ENCODE measurements at places on chromosomes 2 and 18.

- DNase-seq: no peak
Measured at GRCh38 chr2:105042189-105042588, 4.3 kb downstream of the MRPS9 start.

GRCh38 chr2:139813340-139813739, 1033.2 kb upstream of the NXPH2 start:
- DNase-seq: no peak

- no peak for DNase-seq
Measured at GRCh38 chr2:12770300-12770968, 53.7 kb downstream of the TRIB2 start.

- no peak for DNase-seq
Measured at GRCh38 chr2:128710242-128710641, 391.6 kb upstream of the HS6ST1 start.

- peak; percentile 36 for DNase-seq
Measured at GRCh38 chr2:237471438-237472186, 15.4 kb upstream of the MLPH start.

GRCh38 chr18:26383454-26384270, 157.4 kb downstream of the TAF4B start:
- peak; percentile 16 for DNase-seq

GRCh38 chr2:181196401-181196800, 216.0 kb downstream of the UBE2E3 start:
- DNase-seq: no peak

- no peak for DNase-seq
Measured at GRCh38 chr18:76388891-76389423, 106.1 kb downstream of the ZNF516 start.

DNA sequence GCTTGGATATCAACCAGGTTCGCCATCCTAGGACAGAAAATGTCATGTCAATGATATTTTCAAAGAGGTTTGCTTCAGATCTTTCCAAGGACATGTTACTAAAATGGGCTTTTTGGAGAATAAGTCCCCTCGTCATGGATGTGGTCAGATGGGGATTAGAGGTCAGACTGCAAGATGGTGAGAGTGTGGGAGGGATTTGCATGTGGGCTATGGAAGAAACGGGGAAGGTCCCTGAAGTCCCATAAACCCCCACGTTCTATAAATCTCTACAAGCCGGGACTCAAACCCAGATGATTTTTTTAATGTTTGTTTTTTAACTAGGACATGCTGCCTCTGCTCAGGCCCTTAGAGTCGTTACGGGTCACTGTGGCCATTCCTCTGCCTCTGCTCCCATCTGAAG, 37.7 kb upstream of the IGFBP5 start:
- DNase-seq: no peak

GRCh38 chr2:203672856-203673255, 33.6 kb upstream of the CD28 start:
- DNase-seq: no peak

DNA sequence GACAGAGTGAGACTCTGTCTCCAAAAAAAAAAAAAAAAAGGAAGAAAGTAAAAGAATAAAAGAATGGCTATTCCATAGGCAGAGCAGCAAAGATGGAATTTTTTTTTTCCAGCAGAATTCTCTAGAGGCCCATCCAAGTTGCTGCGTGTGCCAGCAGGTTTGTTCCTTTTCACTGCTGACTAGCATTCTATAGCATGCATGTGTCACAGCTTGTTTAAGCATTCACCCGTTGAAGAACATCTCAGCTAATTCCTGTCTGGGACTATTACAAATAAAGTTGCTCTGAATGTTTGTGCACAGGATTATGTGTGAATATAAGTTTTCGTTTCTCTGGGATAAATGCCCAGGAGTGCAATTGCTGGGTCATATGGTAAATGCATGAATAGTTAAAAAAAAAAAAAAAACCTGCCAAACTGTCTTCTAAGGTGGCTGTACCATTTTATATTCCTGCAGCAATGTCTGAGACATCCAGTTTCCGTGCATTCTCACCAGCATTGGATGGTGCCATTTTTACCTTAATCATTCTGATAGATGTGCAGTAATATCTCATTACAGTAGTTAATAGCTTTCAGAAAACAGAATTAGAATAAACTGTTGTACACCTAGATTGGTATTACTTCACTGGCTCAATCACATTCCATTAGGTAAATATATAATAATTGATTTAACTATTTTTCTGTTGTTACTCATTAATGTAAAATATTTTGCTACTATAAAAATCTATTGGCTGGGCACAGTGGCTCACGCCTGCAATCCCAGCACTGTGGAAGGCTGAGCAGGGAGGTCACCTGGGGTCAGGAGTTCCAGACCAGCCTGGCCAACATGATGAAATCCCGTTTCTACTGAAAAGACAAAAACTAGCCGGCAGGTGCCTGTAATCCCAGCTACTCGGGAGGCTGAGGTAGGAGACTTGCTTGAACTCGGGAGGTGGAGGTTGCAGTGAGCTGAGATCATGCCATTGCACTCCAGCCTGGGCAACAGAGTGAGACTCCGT, 47.5 kb upstream of the ASAP2 start:
- no peak for DNase-seq

- DNase-seq: no peak
Measured at GRCh38 chr18:72056171-72056570, 488.0 kb downstream of the CBLN2 start.

DNA sequence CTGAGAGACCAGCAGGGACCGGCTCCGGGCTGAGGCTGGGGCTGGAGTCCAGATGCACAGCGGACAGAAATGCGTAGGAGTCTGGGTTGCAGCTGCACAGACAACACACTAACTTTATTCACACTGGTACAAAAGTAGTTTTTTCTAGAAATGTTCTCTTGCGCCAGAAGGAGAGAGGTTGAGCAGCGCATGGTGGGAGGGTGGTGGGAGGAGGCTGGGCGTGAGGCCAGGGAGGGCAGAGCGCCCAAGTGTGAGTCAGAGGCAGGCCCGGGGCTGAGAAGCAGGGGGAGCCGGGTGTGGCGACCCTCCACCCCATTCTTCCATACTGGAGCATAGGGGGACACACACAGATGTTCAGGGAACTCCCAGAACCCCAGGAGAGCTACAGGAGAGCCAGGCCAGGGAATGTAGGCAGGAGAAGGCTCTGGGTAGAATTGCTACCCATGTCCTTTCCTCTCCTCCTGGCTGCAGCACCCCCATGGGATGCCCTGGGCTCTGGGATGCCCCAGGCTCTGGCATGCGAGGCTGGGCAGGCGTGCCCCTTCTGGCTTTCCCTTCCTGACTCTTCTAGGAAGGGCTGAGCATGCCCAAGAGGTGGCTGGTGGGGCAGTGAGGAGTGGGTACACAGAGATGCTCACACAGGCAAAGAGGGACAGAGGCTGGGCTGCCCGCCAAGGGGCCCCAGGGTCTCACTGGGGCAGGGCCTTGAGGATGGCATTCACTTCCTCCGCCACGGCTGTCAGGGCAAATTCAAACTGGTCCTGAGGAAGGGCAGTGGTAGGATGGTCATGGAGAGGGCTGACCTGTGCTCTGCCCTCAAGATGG, 10.6 kb downstream of the DNAJB2 start:
- DNase-seq: no peak

GRCh38 chr2:213229814-213230213, 54.5 kb upstream of the SPAG16 start:
- DNase-seq: no peak

DNA sequence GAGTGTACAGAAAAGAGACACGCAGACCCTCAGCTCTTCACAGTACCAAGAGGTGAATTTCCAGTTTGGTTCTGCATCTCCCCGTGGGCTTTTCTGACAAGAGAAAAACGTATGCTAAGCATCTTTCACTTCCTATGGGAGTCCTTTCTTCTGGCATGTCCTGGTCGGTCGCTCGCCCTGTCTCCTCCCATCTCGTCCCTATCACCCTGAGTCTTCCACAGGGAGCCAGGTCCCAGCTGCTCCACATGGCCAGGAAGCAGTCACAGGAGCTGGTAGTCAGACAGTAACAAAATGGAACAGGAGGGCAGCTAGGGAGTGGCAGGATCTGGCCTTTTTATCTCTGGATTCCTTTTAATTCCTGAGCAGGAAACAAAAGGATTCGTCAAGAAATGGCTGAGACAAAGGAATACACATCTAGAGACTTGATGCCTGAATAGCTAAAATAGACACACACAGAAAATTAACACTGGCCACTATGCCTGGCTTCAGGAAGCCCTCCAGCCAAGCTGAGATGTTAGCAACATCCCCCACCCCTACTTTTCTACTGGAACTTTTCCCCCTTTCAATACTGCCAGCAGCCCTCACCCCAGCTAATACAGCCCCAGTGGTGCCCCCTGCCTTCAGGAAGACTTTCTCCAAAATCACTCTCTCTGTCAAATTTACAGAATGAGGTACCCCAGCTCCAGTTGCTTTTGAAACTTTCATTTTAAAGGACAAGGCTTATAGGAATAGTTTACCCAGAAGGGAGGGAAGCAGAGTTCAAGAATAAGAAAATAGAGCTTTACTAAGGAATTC, 136.1 kb downstream of the DNER start:
- DNase-seq: no peak

DNA sequence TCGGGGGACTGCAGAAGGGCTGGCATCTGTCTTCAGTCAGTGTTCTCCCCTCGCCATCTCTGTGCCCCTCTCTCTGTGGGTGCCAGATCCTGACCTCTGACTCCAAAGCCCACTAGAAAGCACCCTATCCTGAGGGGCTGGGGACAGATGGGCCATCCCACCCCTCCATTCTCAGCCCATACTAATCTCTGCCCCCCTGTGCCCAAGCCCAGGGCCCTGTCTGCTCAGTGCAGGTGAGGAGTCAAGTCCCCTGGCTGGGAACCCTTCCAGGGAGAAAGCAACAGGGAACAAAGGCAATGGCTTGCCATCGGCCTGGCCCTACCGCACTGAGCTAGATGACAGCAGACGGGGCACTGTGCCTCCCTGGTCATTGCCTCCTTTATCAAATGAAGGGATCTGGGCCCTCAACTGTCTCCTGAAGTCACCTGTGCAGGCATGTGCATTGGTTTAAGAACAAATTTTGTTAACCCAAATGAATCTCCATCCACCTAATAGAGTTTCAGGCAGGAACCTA, 42.7 kb upstream of the ID2 start:
- no peak for DNase-seq

DNA sequence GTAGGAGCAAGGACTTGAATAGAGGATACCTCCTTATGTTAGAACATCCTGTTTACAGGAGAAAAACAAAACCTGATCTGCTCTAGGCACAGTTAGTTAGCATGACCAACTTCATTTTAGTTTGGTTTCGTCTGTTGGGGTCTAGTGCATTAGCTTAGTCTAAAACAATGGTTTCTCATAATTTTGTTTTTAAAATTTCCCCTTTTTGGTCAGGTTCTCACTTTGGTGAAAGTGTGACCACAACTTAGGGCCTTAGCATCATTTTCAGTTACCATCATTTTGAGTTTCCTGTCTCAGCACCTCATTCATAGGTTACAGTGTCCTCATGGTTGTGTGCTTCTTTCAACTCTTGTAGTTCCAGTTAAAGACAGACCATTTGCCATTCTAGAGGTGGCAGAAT, 1277.0 kb upstream of the SLC39A10 start:
- no peak for DNase-seq

DNA sequence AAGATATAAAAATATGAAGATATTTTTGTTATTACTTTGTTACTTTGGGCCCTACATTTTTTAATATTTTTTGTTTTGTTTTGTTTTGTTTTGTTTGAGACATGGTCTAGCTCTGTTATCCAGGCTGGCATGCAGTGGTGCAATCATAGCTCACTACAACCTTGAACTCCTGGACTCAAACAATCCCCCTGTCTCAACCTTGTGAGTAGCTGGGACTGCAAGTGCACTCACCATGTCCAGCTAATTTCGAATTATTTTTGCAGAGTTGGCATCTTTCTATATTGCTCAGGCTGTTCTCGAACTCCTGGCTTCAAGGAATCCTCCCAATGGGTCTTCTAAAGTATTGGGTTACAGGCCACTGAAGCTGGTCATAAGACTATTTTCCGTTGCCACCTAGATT, 603.6 kb upstream of the PIK3C3 start:
- DNase-seq: no peak

GRCh38 chr18:26826656-26827235, 38.8 kb downstream of the AQP4 start:
- DNase-seq: no peak

GRCh38 chr2:173511357-173511756, 156.7 kb downstream of the CDCA7 start:
- no peak for DNase-seq

- DNase-seq: no peak
Measured at GRCh38 chr2:24203029-24203786, 28.4 kb downstream of the FAM228A start.

GRCh38 chr2:182187130-182187529, 201.5 kb downstream of the PPP1R1C start:
- DNase-seq: no peak

- no peak for DNase-seq
Measured at GRCh38 chr2:146576339-146577111, 1268.3 kb upstream of the ACVR2A start.

- DNase-seq: no peak
Measured at GRCh38 chr2:96207073-96207773, 1.4 kb downstream of the STARD7 start.

- DNase-seq: no peak
Measured at GRCh38 chr2:113126845-113127645, at the start of gene IL1RN. Gene IL1RN (plus strand): TSS chr2:113127598. CDS start chr2:113127625, 27 bp downstream.

GRCh38 chr2:67851956-67852824, 210.6 kb downstream of the C1D start:
- no peak for DNase-seq

DNA sequence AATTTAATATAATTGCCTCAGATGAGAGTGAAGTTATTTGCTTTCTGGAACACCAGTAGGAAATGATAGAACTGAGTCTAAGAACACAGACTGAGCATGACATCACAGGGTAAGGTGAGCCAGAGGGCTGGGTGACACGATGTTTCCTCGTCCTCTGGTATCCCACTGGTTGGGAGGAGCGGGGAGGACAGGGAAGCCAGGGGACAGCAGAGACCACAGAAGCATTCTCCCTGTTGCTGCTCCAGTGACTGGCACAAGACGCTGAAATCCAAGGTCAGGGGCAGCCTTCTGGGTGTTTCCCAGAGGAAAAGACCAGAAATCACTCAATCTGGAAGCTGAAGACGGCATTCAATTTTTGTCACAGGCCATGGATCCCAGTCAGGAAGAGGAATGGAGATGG, 363.4 kb upstream of the SOX11 start:
- DNase-seq: no peak

DNA sequence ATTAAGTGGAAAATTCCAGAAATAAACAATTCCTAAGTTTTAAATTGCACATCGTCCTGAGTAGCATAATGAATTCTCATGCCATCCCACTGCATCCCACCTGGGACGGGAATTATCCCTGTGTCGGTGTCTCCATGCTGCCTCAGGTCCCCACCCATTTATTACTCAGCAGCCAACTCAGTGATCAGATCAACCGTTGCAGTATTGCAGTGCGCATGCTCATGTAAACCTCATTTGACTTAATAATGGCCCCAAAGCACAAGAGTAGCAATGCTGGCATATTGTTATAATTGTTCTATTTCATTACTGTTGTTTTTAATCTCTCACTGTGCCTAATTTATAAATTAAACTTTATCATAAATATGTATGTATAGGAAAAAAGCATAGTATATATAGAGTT, 214.4 kb downstream of the METTL4 start:
- no peak for DNase-seq

DNA sequence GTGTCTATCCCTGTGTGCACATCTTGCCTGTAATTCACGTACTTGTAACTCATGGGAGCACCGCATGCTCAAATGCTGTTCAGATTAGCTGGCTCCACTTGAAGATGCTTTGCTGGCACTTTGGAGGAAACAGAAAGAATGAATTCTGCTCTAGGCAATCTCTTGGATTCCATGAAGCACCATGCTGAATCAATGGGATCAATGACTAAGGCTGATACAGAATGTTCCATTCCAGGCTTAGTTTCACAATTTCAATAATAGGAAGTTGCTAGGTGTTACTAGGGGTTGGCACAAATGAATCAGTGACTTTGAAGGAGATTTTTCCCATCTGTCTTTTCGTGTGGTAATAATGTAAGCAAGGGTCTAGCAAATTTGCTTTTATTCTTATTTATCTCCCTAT, 328.8 kb downstream of the OSR1 start:
- no peak for DNase-seq
